K562 (cell line): ENCODE measurements at places on chromosomes 3 and 15.
A peak's percentile ranks its signal among the peaks of the same experiment; 100 is the strongest.

- no peak for DNase-seq
These were observed 856.1 kb downstream of the SI start for GRCh38 chr3:164222197-164222596.

- DNase-seq = no peak
These were observed 98.2 kb downstream of the NR2F2 start for GRCh38 chr15:96428742-96429141.

DNA sequence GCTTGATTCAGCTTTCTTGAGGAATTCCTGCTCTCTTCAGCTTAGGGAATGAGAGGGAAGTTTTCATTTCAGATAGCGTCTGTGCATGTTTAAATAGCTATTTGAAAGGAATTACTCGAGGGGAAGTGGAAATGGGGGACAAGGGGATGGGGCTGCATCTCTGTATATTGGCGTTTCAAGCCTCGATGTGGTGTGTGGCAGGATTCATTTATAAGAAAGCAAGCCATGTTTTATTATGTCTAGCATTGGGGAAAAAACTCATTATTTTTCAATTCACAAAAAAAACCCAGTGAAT is 1.0 kb downstream of the ATP2C1 start:
- no peak for DNase-seq

DNA sequence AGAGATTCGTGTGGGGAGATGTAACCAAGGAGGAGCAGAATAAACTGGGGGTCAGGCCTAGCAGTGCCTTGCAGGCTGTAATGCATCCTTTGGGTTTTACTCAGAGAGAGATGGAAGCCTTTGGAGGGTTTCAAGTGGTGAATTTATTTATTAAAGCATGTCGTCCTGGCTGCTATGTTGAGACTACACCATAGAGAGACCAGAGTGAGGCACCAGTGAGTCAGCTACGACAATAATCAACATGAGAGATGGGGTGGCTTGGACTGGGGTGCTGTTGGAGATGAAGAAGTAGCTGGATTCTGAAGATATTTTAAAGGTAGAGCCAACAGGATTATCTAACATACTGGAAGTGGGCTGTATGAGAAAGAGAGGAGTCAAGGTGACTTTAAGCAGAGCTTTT is 335.3 kb upstream of the ARHGEF26 start:
- DNase-seq = no peak

DNA sequence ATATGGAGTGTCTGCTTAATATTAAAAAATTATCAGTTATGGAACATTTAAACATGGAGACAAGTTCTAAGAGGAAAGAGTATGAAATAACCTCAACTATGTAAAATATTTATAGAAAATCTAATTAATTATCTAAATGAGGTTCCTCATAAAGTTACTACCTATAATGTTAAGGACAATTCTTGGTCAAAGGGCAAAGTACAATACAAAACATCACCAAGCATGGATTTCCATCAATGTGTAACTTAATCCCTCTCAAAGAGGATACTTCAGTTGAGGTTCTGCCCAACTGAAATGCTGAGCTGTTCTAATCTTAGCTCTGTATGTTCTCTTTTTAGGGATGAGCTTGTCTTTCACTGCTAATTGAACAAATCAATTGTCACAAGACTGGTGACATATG is 56.0 kb upstream of the CHRM5 start:
- DNase-seq = no peak

- peak; percentile 18 for DNase-seq
These were observed 8.9 kb downstream of the GPR149 start for GRCh38 chr3:154421083-154421482.

GRCh38 chr3:112411425-112411824 is 78.5 kb downstream of the CD200 start:
- no peak for DNase-seq

- no peak for DNase-seq
These were observed 58.6 kb downstream of the SIDT1 start for GRCh38 chr3:113590983-113591382.

- no peak for DNase-seq
These were observed 229.7 kb upstream of the TBL1XR1 start for GRCh38 chr3:177426878-177427495.

- DNase-seq = no peak
These were observed 115.5 kb downstream of the SLC25A26 start for GRCh38 chr3:66336333-66336766.

GRCh38 chr15:40739047-40739446 is 16.0 kb downstream of the RMDN3 start:
- no peak for DNase-seq

DNA sequence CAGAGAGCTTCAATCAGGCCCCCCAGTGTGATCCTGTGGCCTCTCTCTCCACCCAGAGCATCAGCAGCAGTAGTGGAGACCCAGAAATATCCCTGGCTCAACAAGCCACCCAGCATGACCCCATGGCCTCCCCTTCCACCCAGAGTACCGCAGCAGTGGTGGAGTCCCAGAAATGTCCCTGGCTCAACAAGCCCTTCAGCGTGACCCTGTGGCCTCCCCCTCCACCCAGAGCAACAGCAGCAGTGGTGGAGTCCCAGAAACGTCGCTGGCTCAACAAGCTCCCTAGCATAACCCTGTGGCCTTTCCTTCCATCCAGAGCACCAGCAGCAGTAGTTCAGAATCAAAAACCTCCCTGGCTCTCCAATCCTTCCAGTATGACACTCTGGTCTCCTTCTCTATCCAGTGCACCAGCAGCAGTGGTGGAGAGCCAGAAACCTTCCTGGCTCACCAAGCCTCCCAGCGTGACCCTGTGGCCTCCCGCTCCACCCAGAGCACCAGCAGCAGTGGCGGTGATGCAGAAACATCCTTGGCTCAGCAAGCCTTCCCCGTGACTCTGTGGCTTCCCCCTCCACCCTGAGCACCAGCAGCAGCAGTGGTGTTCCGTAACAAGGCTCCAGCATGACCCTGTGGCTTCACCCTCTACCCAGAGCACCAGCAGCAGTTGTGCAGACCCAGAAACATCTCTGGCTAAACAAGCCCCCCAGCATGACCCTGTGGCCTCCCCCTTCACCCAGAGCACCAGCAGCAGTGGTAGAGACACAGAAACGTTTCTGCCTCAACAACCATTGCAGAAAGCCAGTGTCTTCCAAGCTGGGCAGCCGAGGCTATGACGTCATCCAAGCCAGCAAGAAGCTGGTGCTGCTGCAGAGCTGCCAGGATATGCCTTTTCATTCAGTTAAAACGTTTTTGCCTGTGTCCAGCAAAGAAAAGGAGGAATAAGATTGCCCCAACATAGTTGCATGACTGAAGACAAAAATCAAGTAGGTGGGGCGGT is 61.3 kb upstream of the TAMM41 start:
- DNase-seq = no peak

DNA sequence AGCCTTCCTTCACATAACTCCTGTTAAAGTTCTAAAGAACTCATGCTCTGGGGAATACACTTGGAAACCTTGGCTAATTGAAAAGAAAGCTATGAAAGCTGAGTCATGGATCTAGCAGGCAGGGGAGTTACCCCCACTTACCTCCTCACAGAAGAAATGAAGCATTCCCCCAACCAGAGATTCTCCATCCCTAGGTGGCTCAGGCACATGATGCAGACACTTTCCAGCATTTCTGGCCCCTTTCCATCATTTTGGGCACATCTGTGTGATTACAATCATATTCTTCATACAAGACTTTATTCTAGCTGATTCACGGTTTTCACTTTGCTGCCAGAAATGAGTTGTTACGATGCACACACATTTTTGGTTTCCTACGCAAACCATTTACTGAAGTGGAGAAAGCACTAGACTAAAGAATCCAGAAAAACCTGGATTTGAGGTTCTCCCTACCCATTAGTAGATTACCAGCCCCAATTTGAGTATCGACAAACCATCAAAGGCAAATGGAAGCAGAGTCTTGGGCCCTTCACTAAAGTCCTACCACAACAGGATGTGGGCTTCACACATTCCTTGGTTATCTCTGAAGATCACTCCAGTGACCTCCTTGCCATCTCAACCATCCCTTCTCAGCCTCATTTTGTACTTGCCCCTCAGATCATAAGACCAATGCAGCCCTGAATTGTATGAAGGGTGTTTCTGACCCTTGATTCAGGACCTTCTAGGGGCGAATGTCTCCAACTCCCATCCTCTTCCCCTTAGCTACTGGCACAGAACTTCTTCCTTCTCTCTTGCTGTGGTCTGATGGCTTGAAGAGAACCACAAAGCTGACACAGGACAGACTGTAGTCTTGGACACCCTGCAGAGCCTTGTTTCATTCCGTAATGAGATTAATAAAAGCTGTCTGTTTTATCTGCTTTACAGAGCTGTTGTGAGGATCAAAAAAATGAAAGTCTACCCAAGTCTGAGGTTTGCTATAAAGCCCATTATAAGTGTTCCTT is 42.5 kb upstream of the SNRK start:
- no peak for DNase-seq

- DNase-seq = no peak
These were observed 30.3 kb downstream of the RPN1 start for GRCh38 chr3:128620268-128620691.

GRCh38 chr15:39052323-39052705 is 487.7 kb upstream of the RASGRP1 start:
- DNase-seq = no peak

DNA sequence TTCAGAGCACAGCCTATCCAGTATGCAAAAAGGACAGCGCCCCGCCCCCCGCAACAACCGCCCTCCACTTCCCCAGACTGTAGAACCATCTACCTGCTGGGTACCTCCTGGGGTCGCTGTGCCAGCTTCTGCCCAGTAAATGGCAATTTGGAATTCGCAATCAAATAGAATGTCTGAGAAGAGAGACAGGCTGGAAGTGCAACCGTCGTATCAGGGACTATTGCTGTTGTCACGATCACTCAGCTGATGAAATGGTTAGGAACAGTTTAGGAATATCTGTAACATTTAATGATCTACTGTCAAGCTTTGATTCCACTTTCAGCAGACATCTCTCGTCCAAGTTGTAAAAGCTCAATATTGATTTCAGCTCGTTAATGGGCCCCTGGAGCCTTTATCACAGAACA is 13.3 kb upstream of the PARL start:
- no peak for DNase-seq

DNA sequence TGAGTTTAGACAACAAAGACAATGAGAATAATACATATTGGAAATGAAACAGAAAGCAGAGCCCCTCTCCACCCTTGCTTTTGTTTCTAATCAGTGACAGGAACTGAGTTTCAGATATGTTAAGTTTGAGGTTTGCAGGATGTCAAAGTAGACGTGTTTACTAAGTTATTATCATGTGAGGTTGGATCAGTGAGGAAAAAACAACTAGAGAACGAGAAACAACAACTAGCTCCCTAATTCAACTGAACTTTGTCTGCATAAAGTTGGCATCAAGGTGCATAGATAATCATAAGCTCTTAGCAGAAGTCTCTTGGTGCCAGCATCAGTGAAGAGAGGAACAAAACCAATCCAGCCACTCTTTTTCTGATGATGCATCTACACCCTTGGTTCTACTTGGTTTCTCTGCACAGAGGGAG is 491.1 kb upstream of the NR2F2 start:
- no peak for DNase-seq

- DNase-seq = no peak
These were observed 20.6 kb upstream of the USP3 start for GRCh38 chr15:63483521-63484371.

DNA sequence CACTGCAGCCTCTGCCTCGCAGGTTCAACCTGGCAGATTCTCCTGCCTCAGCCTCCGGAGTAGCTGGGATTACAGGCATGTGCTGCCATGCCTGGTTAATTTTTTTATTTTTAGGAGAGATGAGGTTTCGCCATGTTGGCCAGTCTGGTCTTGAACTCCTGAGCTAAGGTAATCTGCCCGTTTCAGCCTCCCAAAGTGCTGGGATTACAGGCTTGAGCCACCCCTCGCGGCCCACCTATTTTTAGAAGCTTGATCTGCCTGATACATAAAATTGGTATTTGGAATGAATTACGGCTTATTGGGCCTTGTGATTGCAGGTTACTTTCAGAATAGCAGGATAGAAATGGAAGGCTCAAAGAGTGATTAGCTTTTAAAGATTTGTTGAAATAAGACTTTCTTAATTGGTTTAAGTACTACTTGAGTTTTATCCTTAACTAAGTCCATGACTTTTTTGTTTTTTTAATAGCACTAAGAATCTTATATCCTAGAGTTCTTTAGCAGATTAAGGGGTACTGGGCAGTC is 25.0 kb downstream of the GMPS start:
- no peak for DNase-seq

GRCh38 chr3:109224333-109224732 is 87.8 kb downstream of the C3orf85 start:
- DNase-seq = no peak

DNA sequence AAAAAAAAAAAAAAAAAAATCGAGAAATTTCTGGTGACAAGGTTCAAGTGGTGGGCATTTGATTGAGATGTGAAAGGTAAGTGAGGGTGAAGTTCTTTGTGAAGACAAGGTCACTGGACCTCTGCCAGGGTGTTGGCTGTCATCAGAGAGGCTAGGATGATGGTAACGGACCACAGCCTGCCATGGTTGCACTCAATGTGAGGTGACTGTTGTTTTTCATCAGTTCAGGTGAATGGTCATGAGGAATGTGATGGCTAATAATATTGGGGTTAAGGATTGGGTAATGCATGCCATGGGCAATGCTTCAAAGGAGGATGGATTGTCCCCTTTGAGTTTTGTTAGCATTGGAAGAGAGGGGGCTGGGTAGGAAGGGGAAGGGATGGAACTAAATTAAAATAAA is 4.3 kb upstream of the ALPK3 start:
- no peak for DNase-seq

DNA sequence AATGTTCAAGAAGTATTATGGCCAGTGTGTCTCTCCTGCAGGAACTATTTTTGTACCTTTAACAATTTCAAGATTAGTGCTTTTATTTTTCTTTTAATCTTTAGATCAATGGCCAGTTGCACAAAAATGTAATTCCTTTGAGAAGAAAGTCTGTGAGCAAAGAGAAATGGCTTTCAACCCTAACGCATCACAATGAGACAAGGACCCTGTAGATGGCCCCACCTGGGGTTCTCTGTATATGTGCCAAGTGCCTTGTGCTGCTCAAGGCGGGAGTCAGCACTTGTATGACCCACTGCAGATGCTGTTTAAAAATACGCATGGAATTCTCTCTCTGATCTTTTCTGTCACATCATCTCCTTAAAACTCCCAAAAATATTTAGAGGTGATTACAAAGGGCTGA is 453.4 kb downstream of the OCA2 start:
- DNase-seq = no peak

GRCh38 chr3:94159062-94159828 is 96.4 kb downstream of the NSUN3 start:
- DNase-seq = peak; percentile 24

GRCh38 chr3:176934698-176935097 is 262.6 kb downstream of the TBL1XR1 start:
- DNase-seq = no peak
